ENCODE measurements at places on chromosomes 7 and 10.

DNA sequence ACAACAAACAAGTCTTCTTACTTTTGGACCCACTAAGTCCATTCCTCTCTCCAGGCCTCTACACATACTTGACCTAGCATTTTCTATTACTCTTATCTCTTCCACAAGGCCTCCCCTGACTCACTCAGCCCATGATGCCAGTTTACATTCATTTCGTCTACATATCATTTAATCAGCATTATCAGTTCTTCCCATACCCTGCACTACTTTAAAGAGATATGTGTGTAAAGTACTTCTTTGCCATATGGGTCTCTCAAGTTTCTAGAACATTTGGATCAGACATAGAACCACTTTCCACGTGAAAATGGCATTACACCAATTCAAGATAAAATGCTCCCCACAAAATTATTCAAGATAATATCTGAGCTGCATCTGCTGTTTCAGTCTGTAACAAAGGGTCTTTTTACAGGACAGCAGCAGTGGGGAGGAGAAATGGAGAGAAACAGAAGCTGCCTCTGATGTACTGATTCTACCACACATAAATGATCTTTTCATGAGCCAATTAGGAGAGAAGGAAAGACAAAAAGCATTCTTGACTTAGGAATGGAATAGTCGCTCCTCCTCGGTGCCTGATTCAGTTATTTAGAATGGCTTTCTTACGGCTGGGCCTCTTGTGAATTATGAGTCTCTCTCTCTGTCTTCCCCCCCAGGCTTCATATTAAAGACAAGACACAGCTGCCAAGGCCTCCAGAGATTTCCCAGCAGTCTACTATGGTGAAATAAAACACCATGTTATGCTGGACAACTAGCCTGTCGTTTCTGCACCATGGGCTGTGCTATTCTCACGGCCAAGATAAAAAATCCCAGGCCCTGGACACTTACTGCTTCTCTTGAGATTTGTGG is 46.9 kb upstream of the SEPTIN7 start:
- no peak for DNase-seq

- no peak for DNase-seq
These were observed 769.9 kb downstream of the MAGI2 start for GRCh38 chr7:78683566-78683965.

DNA sequence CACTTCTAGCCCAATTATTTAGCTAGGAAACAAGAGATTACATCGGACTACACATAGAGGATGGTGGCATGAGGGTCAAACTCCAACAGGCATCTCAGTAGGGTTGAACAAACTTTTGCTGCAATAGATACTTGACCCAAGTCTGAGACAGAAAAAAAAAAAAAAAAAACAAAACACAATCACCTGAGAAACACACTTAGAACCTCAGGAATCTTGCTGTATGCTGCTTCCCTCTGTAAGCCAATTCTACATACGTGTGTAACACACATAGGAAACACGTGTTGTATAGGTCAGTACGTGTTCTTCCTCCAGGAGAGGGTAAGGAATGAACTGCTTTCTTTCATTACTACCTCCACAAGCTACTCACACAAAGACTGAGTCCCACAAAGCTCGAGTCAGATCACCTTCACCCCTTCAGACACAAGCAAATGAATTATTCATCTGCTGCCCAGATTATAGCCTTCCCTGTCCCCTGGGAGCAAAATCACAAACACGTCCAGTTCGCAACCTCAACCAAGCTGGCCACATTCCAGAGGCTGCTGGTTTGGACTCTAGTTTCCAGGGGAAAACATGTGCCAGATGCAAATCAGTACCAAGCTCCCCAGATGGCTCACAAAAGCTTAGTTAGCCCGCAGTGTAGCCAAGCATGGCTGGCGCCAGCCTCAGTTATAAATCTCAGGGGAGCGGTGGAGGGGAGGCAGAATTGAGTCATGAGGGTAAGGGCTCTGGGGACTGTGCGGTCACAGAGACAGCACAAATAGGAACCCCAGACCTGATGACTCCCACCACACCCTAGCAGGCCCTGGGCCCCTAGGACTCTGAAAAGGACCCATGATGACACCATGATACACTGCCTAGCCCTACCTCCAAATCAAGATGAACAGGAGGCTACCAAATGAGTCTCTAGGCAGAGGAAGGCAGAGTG is 15.1 kb downstream of the PSAP start:
- peak; percentile 50 for DNase-seq

DNA sequence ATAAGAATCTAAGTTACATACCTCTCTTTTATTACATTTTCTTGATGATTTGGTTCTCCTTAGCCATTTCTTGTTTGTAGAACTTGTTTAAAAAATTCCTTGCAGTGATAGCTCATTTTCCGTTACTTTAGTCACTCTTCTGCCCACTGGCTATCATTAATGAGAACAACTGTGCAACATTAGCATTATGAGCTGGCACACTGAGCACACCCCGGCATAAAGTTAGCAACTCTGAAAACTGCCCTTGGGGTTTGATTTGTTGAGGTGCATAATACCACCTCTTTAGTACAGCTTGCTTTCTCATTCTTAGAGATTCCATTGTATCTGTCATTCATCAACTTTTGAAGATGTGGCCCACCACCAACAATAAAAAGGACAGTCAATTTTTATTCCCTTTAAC is 87.6 kb upstream of the ADCY1 start:
- DNase-seq = no peak

- no peak for DNase-seq
These were observed 85.9 kb upstream of the NPVF start for GRCh38 chr7:25314094-25314730.

DNA sequence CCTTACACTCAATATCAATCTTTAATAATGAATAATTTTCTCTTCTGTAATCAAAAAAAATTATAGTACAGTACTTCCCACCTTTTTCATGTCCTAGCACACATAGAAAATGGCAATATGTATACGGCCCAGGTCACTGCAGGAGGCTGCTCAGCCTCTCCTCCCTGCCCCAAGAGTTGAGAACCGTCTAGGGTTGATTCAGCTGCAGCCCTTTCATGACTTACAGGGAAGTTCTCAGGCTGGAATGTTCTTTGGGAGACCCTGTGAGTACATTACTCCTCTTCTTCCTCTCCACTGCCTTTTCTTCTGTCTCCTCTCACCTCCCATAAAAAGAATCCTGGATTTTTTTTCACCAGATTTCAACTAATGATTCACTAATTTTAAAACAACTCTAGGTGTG is 180.0 kb downstream of the HDAC9 start:
- DNase-seq = no peak

DNA sequence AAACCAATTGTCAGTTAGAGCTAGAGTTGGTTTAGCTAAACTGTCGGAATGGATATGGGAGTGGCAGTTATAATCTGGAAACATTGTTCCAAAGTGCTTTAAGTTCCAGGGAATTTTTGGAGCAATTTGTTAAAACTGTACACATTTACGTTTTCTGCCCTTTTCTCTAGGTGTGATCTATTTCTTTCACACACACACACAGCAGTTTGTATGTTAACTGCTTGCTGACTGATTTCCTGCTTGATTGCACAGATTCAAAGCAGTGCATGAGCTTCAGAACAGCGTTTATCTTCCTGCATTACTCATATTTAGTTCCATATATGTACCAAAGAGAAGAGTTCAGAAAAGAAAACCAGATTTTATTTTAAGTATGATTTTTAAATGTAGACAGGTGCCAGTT is 57.9 kb downstream of the MGMT start:
- DNase-seq = no peak

DNA sequence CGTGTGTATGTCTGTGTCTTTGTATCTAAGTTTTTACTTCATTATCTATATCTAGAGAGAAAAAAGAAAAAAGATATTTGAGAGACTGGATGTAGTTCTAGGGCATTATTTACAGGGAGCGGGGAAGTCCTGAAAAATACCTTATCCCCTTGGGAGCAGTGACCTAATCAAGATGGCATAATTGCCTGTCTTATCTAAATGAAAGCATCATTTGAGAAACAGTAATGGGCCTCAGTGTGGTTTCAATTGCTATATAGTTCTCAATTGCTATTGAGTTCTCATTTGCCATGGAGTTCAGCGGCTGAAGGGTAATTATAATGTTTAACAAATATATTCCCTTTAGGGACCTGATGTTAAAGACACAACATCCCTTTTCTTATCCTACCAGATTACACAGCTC is 216.5 kb downstream of the PLXNA4 start:
- DNase-seq = no peak

DNA sequence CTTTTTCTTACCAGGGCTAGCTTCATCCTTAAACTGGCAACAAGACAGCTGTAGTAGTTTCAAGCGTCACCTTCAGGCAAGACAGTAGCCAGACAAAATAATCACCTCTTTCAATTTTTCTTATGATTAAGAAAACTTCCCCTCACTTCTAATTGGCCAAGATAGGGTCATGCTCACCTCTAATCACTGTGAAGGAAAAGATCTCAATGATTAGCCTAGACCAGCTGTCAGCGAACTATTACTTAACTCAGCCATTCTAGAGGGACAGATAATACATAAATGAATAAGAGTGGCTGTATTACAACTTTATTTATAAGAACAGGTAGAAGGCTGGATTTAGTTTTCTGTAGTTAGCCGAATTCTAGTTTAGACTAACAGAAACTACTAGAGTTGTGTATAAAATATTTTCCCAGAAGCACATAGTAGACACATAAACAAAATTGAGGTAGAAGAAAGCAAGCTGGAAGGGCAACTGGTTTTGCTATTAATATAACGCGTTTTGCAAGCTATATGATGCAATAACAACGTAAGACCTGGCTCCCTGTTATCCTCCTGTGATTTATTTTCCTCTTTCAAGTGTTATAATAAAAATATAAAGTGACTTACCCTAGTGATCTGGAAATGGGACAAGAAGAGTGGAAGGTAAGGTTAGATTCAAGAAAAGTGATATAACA is 64.3 kb downstream of the ELAPOR2 start:
- no peak for DNase-seq

DNA sequence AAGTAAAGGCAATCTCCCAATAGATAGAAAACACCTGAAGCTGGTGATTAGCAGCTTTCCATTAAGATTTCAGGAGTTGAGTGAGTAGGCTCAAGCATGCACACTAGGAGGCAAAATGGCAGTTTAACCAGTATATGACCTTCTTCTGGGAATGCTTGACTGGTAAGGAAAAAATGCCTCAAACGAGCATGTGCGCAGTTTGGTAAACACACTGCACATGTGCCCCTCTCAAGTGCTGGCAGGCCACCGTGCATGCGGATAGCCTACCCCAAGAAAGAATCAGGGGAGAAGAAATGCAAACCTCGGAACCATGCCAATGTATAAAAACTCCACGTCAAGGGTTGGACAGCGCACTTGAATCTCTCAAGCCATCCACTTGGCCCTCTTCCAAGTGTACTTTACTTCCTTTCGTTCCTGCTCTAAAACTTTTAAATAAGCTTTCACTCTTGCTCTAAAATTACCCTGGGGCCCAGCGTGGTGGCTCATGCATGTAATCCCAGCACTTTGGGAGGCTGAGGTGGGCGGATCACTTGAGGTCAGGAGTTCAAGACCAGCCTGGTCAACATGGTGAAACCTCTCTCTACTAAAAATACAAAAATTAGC is 98.8 kb upstream of the CDK1 start:
- DNase-seq = no peak

GRCh38 chr10:44516891-44517290 is 132.0 kb upstream of the CXCL12 start:
- no peak for DNase-seq

- DNase-seq = no peak
These were observed 216.4 kb downstream of the ELFN1 start for GRCh38 chr7:1886361-1887064.

- DNase-seq = no peak
These were observed 8.7 kb downstream of the PGAM2 start for GRCh38 chr7:44056681-44057080.

GRCh38 chr7:40673285-40673684 is 538.5 kb downstream of the SUGCT start:
- DNase-seq = peak; percentile 37

DNA sequence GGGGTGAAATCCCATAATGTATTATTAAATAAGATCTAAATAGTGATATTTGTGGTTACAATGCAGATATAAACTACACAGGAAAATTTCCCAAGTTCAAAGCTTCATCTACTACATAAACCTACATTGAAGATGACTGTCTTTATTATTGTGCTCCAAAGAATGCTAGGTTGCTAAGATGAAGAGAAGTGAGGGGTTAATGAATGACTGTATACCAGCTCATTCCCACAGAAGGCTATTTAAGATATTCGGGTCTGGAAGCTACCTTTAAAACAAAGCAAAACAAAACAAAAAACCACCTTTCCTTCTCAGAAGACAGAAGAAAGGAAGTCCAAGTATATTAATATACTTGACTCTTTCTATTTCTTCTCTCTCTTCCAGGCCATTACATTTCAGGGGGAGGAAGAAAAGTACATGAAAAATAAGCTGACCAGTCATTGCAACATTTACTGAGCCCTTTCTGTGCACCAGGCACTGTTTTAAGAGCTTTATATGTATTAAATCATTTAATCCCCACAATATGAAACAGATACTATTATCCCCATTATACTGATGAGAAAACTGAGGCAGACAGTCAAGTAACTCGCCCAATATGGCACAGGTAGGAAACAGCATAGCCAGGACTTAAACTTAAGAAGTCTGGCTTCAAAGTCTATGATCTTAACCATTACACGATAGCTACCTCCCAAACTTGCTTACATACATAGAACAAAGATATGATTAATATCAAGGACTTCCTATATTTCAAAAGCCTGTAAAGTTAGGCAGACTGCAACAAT is 48.1 kb downstream of the TNPO3 start:
- no peak for DNase-seq

DNA sequence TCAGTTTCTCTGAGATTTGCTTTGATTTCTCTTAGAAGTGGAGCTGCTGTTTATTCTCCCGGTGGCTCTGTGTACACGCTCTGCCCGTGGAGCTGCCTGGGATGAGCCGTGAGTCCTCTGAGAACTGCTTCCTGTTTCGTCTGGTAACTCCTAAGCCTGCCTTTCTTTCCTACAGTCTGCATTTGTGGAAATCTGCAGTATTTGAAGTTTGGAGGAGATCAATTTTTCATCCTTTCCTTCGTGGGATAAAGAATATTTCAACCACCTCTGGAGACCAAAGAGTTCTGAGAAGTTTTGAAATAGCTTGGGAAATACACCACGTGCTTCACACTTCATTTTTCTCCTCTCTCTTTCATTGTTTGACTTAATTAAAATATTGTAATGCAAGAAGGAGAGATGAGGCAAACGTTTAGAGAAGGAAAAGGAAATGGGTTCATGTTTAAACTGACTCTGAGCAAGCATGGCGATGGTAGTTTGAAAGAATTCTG is 311.9 kb downstream of the LRMDA start:
- no peak for DNase-seq

DNA sequence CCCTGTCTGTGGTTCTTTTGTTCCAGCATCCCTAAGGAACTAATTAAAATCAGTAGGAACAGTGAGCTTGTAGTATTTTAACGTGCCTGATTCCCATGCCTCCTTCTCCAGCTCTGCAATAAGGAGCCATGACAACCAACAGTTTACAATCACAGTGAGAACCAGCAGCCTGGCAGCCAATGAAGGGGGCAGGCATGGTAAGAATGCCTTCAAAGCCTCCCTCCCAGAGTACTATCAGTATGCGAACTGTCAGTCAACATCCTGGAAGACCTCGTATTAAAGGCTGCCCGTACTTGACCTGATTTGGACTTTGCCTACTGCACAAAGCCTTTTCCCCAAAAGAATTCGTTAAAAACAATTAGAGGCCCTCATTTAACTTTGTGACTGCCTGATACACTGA is 7.7 kb downstream of the ZPBP start:
- no peak for DNase-seq

Data from hematopoietic multipotent progenitor cell (in vitro differentiated cells).